GM03348 (cell line): ENCODE measurements at places on chromosomes 7 and 10.

- DNase-seq, result no peak
Observed at GRCh38 chr10:133275684-133276092, 980 bp downstream of the ADAM8 start.

DNA sequence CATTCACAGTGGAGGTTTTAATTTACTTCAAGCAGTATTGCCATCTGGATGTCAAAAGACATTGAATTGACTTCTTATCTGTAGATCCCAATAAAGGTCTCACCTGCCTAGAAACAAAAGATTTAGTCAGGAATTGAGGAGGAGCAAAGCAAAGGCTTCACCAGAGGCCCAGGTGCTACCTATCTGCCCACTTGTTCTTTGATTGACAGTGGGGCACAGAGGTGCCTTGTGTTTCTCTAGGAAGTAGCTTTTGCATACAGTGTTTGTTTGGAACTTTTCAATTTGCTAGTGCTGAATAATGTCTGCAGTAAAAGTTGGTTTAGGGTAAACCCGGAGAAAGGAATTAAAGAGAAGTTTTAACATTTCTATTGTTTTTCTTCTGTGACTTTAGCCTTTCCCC lies 40.4 kb downstream of the AUTS2 start:
- no peak for DNase-seq

- no peak for DNase-seq
Observed at GRCh38 chr7:12211711-12212485, 804 bp downstream of the TMEM106B start.

DNA sequence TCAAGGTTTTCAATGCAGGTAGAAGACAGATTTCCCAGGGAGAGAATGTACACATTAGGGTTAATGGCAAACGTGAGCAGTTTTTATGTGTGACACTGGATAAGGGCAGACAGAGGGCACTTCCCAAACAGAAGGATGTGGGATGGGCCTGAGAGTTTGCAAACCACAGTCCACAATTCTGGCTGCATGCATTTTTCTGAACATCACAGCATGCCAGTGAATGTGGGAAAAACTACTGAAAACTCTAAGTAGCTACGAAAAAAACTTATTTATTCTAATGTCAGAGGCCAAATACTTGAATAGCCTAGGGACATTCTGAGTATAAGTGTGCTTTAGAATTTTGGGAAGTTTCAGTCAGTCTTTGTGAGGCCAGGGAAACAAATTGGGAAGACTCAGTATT lies 145.9 kb downstream of the NRCAM start:
- DNase-seq, result peak; percentile 20

DNA sequence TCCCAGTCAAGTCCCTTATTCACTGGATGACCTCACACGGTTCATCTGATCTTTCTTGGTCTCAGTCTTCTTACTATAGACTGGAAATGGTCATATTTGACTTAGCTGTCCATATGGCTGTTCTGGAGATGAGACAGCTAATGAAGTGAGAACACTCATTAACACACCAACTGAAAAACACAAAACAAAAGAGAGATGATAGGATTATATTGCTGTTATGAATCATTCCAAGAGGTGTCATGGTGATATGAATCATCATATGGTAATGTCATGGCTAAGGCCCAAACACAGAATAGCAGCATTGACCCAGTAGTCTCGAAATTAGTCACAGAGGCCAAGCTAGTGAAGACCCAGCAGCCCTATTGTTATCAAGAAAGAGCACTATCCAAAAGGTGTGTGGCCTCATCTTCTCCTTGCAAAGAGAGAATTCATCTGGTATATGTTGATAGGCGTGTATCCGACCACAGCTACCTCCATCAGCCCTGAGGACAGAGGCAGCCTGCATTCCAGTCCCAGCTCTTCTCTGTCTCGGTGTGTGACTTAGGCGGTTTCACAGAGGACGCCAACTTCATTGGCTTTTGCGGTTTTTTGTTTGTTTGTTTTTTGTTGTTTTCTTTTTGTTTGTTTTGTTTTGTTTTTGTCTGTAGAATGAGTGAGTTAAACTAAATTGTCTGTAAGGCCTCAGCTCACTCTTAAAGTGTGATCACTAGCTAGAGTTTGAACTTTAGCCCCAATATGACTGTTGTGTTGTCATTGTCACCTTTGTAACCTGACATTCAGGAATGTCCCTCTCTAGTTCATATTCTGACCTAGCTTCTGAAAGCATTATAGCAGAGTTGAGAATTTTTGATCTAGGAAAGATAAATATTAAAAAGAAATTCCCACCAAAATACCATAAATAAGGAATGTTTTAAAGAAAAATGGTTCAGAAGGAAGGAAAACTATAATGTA lies 97.4 kb upstream of the PDCD4 start:
- peak; percentile 82 for DNase-seq

- DNase-seq, result peak; percentile 26
Observed at GRCh38 chr7:20280475-20281351, 50.0 kb upstream of the ITGB8 start.

DNA sequence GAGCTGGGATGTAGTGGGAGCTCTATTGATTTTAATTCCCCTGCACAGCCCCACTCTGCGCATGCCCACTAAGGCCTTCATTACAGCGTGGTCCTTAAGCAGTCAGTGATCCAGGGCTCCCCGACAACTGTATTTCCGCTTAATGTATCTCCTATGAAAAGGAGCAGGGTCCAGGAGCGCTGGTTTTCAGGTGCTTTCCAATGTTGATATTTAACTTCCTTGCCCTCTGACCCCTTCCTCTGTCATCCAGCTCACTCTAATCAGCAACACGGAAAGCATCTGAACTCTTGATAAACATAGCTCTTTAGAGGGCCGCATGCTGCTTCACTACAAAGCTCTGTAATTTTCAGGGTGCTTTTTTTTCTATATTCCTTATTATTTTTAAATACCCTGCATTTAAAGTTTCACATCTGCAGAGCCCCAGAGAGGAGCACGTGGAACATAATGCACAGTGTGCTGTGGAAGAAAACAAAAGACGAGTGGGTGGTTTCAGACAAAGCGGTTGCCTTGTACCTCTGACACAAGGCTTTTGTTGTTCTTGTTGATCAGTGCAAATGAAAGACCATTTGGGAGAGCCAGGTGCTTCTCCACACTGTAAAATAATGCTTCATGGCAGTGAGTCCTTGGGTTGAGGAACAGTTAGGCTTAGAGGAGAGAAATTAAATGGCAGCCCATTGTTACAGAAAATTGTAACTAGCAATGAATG lies 465.9 kb upstream of the CELF2 start:
- DNase-seq, result no peak

DNA sequence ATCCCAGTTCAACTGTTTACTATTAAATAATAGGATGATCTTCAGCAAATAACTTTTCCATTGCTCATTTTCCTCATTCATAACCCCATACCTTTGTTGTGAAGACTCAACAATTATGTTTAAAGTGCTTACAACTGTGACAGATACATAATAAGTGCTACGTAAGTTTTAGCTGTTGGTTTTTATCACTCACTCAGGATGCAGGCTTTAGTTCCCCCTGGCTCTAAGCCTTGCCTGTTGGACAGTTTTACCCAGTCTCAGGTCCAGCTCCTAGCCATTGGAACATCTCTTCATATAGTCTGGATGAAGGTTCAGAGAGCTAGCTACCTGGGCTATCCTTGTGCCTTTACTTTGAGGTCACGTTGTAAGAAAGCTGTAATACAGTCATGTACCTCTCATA lies 353.2 kb downstream of the CRPPA start:
- DNase-seq, result no peak

- no peak for DNase-seq
Observed at GRCh38 chr7:100822236-100823139, 4.8 kb downstream of the EPHB4 start.

GRCh38 chr10:5284311-5285057 lies 80.3 kb upstream of the UCN3 start:
- DNase-seq, result peak; percentile 76

DNA sequence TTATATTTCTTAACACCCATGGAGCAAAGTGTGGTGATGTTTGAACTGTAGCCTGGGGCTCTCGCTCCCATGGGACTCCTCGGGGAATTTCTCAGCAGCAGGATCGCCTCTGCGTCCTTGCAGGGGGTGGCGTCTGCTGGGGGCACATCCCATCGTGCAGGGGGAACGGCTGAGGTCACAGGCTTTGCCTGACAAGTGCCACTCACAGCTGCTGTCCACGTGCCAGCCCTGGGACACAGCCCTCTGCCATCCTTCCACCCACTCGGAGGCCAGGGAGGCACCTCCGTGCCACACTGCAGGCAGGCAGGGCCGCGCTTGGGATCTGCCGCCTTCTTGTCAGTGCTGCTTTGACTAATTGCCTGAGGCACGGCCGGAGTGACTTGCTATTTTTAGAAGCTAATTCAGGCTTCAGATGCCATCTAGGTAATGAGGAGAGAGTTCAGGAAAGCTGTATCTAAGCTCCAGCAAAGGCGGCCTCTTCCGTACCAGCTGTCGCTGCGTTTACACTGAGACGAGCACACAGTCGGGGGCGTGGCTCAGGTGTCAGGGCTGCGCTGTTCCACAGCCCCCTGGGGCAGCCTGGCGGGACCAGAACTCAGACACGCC lies 45.7 kb downstream of the PITRM1 start:
- no peak for DNase-seq

DNA sequence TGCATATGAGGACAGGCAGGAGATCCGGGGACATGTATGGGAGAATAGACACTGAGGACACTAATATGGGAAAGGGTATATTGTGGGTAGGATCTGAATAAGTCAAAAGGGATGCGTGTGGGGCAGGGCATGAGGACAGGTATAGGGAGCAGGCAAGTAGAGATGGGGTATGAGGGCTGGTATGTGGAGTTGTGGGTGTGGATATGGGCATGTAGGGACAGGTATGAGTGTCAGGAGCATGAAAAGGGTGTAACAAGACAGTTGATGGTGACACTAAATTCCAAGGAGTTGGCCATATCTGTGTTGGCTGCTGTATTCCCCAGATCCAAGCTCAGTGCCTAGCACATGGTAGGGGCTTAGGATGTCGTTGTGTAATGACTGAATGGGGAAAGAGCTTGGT lies 84.4 kb upstream of the PAX2 start:
- DNase-seq, result no peak
